ENCODE measurements at places on chromosomes 12 and 14.

- DNase-seq: no peak
Measured at GRCh38 chr14:104558231-104559027, 21.1 kb upstream of the C14orf180 start.

DNA sequence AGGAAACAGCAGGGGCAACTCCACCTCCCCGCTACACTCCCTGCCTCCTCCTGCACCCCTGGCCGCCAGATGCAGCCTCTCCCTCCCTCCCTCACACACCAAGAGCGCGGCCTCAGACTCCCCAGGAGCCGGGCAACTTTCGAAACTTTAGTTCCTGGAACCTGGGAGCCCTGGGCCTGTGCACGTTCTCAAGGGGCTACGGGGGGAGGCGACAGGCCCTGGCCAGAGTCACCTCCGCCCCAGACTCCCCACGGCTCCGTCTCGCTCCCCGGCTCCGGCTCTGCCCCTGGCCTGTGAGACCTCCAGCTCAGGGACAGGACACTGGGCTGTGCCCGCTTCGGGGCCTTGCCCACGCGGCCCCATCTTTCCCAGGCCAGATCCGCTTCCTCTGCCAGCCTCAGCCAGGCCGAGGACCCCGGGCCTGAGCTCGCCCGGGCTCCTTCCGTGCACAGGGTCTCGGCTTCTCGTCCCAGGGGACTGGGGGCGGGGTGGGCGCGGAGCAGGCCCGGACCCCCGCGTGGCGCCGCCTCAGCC lies 5.5 kb downstream of the AMN start:
- no peak for DNase-seq

DNA sequence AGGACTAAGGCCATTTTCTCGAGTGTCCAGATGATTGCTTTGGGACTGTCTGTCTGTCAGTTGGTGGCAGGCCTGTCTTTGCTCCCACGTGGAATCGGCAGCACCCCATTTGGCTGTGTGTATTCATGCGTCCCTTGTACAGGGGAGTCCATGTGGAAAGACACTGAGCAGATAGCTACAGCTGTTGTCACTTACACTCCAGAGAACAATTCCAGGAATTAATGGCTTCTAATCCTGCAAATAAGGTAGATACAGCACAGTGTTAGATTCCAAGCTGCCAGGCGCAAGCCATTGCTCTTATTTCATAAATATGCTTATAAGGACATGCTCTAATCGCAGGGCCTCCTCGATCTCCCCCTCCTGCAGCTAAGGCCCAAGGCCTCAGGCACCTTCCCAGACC lies 208.8 kb downstream of the VRK1 start:
- no peak for DNase-seq

- DNase-seq: no peak
Measured at GRCh38 chr12:87784350-87784749, 244.9 kb downstream of the C12orf50 start.

DNA sequence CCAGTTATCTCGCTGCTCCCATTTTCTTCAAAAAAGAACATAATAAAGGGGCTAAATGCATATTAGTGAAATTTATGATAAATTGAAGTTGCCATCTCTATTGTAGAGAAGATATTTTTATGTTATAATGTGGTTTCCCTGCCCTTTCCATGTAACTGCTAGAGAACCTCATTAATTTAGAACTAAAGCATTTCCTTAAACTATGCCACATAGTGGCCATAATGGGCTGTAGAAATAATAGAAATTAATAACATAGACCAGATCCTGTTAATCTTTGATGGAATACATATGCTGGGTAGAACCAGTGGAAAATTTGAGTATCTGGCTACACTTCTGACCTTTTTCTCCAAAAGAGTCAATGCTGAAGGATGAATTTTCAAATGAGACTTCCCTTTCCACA lies 376.7 kb downstream of the PDZRN4 start:
- DNase-seq: no peak

DNA sequence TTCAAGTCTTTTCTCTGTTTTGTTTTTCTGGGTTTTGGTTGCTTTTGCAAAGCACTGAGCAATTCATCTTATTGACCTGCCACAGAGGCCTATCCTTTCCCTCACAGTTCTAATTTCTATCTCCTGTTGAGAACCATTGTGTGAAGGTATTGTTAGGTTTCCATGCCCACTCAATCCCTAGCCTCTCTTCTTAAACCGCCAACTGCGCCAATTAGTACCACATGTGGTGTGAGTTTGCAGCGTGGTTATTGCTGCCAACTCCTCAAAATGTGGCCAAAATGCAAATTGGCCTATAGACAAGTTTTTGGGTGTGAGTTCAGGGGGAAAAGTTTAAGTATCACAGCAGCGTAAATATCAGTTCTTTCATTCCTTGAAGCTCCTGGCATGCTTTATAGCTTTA lies 232.6 kb downstream of the FLRT2 start:
- DNase-seq: no peak

Data from fibroblast of skin of left quadriceps (primary cell).